Left ventricle myocardium superior (tissue), 1 donor: ENCODE measurements at places on chromosomes 7 and 10.

GRCh38 chr7:17706734-17707133 lies 233.6 kb downstream of the SNX13 start:
- DNase-seq: no peak

GRCh38 chr7:35555386-35555785 lies 139.5 kb downstream of the HERPUD2 start:
- DNase-seq: no peak

- DNase-seq: no peak
Measured at GRCh38 chr10:18795549-18795948, 136.3 kb downstream of the ARL5B start.

- no peak for DNase-seq
Measured at GRCh38 chr10:78591066-78591465, 477.7 kb upstream of the ZMIZ1 start.
